NCI-H524 treated with DMSO at 0.1 percent for 48 hours (cell line): ENCODE measurements at places on chromosomes 1 and 21.

GRCh38 chr21:31529406-31529805 is 130.1 kb upstream of the SOD1 start:
- no peak for DNase-seq

DNA sequence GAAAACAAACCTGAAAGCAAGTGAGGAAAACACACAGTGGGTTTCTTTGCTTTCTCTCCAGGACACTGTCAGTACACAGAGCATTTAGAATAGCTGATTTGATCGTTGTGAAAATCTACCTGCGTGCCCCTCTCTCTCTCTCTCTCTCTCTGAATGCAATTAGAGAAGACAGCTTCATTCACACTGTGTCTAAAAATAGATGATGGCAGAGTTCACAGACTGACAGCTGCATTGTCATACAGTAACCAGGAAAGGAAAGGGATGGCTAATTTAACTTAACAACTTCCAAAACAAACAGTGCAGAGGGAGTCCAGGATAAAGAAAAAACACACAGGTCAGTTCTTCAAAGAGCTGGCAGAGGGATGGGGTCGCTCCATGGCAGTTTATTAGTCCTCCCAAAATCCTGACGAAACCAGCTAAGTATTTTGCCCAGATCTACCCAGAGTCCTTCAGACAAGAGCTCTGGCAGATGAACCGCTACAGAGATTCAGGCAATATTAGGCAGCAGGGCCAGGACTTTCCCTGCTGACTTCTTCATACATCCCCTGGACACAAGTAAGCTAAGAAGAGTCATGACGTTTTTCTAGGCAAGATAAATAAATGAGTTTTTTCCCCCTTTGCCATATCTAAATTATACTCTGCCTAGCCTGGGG is 58.9 kb downstream of the WLS start:
- no peak for DNase-seq

DNA sequence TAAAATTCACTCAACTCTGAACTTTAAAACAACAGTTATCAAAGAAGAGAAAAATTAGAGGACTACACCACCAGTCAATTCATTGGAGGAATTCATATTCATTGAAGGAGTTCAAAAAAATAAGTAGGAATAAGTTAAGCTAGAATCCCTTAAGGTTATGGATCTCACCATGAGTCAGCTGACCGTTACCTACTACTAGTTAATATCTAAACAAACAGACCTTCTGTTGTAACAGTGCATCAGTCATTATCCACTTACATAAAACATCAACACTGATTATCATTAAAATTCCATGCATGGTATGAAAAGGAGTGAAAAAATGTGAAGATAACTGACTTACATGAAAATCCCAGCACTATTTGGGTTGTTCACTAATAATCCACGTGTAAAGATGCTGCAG is 44.9 kb downstream of the FOXJ3 start:
- no peak for DNase-seq

DNA sequence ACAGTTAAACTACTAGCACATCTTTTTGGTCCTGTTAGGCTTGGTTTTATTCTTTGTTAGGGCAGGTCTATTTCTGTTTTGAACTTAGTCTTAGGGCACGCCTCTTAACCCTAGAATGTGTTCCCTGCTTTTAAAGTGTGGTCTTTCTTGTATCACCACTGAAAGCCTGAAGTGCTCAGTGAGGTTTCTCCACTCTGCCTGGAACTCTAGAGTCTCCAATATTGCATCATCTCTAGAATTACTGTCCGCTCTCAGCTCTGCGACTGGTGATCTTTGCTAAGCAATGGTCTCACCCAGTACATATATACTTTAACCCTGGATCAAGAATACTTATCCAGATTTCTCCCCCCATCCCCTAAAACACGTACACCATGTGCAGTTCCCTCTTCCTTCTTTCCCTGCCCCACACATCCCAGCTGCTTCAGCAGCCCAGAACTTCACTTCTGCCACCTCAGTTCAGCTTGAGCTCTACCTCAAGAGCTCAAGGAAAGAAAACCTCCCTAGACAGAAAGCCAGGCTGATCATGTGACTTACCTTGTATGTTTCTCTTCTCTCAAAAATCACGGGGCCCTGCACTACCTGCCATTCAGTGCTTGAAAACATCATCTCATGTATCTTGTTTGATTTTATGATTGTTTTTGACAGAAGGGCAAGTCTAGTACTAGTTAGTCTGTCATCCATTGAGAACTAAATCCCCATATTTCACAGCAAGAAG is 59.9 kb downstream of the TENT5C start:
- no peak for DNase-seq

GRCh38 chr1:19710825-19711611 is 46.3 kb downstream of the HTR6 start:
- no peak for DNase-seq

GRCh38 chr1:246599315-246599714 is 33.1 kb downstream of the CNST start:
- no peak for DNase-seq

DNA sequence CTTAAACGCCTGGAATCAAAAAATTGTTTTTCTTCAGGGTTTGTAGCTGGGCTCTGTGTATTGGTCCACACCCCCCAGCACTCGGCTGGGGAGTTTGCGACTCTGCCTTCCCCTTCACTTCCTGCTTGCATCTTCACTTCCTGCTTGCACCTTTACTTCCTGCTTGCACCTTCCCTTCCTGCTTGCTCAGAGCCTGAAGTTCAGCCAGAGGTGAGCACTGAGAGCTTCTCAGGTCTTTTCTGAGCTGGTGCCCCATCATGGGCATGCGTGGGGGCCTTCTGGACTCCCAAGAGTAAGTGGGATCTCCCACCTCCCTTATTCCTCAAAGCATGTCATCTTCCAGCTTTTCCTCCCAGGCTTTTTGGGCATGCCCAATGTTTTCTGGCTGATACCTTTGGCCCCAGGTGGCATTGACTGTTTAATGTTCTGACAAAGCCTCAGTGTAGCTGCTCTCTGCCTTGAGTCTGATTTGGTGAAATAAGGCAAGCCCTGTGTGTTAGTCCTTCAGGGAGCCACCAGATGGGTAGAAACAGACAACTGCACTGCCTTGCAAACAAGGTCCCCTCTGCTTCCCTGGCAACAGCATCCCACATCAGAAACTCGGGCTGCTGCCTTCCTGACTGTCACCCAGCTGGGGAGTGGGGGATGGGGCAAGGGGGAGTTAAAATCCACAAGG is 3.5 kb downstream of the KRTAP10-2 start:
- no peak for DNase-seq

GRCh38 chr1:228182296-228183030 is 16.9 kb downstream of the IBA57 start:
- no peak for DNase-seq

GRCh38 chr21:23127973-23128372 is 2129.8 kb downstream of the NCAM2 start:
- no peak for DNase-seq

GRCh38 chr1:94725566-94725965 is 94.6 kb upstream of the SLC44A3 start:
- no peak for DNase-seq

GRCh38 chr1:210125143-210125542 is 107.5 kb upstream of the SERTAD4 start:
- DNase-seq, result no peak

DNA sequence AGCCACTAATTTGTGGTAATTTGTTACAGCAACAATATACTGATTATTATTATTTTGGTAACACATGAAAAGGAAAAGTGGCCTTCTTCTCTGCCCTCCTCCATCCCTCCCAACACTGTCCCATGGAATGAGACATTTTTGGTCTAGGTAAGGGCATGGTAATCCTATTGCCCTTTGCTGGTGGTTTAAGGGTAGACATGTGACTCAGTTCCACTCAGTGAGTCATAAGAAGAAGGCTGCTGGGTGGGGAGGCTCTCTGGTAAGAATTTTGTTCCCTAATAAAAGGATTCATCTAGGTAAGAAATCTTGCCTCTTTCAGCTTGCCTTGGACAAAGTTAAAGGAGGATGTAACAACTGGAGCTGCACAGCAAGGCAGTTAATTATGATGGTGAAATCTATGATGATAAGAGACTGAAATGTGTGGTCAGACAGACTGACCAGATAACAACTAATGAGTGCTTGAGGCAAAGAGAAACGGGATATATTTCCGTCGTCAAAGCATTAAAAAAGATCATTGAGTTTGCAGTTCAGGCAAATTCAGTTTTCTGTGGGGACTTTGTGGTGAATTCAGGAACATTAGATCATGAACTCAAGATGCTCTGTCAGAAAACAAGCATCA is 232.0 kb upstream of the KCNK2 start:
- DNase-seq, result no peak

- DNase-seq, result no peak
Measured at GRCh38 chr1:23103001-23103889, 65.4 kb downstream of the LUZP1 start.

DNA sequence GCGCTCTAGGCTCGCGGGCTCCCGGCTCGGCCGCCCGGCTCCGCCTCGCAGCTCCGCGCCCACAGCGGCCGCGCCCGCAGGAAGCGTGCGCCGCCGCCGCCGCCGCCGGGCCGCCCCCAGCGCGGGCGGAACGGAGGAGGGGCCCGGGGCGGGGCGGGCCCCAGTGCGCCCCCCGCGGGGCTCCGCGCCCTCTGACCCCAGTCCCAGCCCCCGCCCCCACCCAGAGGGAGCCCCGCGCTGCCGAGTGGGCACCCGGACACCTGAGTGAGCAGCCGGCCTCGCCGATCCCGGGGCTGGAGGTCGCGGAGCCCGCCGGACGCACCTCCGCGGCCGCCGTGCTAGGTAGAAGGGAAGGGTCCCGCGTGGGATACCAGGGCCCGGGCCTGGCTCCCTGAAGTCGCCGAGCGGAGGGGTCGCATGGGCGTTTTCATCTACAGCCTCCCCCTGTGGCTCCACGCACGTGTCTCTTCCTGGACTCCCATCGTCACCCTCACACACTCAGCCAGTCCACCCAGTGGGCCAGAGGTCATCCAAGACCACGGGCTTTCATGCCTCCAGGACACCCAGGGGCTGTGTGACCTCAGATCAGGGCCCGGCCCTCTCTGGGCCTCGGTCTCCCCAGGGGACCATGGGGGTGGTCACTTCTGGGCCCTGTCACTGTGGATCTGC is at the start of gene SDC3:
Gene SDC3, minus strand, starts transcription at position 63 of the 669 bp plus-strand sequence. CDS start 172 bp downstream, outside the sequence.
- DNase-seq, result no peak

DNA sequence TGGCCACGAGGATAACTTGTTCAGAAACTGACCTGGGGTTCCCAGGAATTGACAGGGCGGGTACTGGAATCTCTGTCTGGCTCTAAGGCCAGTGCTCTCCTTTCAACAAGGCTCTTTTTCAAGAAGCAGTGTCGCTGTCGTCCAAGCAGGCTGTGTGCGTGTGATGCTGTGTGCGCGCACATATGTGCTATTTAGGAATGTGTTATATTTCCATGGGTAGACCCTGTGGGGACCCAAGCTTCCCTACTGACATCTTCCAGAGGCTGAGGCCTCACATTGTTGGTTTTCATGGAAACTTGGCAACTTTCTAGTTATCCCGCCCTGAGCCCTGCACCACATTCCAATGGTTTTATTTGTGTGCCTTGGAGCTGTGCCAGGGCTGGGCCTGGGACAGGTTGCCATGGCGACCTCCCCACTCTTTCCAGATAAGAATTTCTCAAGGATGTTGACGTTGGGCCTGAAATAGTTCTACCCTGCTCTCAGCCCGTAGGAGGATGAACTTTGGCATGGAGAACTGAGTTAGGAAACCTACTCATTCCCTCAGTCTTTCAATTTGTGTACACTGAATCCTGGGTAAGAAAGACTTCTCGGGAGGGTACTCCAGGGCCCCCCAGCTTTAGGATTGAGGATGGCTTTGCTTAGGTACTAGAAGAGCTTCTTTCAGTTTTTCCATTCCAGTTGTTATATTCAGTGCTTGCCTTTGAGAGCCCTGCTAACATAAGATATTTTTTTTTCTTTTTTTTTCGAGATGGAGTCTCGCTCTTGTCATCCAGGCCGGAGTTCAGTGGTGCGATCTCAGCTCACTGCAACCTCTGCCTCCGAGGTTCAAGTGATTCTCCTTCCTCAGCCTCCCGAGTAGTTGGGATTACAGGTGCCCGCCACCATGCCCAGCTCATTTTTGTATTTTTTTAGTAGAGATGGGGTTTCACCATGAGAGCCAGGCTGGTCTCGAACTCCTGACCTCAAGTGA is 38.8 kb upstream of the SRSF10 start:
- no peak for DNase-seq

DNA sequence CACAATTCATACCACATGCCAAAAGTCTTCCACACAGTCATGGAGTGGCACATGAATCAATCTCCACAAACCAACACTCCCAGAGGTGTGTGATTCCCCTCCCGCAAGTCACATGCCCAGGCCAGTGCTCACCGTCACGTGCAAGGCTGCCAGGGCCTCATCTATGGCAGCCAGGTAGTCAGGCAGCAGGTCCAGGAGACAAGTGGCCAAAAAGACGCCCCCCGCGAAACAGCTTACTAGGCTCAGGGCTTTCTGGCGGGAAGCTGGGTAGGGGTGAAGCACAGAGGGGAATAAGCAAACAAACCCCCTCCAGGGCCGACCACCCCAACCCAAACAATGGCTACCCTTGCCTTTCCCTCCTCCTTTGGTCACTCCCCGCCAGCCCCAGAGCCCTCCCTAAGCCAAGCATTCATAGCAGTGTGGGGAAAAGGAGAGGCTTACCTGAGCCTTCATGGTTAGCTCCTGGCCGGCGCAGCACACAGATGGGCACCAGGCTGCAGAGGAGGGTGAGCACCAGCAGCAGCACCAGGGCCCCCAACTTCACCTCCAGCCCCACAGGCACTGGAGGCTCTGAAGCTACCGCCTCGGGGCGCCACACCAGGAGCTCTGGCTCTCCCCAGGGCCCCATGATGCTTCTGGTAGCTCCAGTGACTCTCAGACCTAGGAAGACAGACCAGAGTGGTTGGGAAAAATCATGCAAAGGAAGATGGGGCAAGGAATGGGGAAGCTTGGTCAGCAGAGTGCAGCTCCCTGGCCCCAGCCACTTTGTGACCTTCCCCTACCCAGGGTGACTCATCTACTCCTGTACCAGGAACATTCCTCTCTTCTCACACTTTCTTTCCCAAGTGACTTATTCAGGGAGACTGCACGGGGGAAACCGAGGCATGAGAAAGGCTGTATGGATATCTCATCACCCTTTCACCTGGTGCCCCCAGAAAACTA is 978 bp downstream of the SLC39A1 start:
- no peak for DNase-seq

DNA sequence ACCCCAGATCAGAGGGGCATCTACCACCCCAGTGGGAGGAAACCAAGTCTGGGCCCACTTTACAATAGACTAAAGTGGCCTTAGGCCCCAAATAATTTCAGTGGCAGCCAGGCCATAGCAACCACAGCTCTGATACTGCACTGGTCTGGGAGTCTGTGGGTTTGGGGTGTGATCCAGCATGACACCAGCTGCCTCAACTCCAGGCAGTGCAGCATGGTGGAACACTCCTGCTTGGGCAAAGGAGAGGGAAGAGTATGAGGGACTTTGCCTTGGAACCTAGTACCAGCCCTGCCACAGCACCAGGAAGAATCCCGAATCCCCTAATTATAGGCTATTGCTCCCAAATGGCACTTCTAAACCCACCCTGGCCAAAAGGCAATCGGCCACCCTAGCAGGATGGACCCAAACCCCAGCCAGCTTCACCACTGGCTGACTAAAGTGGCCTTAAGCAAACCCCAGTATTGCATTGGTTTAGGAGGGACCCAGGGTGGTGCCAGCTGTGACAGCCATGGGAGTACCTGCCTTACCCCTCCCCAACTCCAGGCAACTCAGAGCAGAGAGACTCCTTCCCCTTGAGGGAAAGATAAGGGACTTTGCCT is 47.1 kb downstream of the PACC1 start:
- DNase-seq, result no peak

GRCh38 chr1:203084588-203085527 is 954 bp downstream of the MYOG start:
- no peak for DNase-seq
